ENCODE measurements at places on chromosomes 11 and 22.

DNA sequence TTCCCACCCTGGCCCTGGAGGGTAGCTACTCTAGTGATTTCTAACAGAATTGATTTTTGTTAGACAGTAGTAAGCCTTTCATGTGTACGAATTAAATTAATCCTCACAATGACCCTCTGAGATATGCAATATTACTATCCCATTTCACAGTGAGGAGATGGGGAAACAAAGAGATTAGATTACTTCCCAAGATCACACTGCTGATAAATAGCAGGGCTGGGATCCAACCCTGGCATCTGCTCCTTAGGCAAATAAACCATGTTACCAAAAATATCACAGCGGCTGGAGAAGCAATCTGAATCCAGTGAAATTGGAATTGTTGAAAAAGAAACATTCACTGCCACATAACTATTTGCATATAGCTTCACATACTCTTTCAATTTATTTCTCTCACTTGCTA lies 12.8 kb upstream of the CAVIN3 start:
- no peak for DNase-seq

DNA sequence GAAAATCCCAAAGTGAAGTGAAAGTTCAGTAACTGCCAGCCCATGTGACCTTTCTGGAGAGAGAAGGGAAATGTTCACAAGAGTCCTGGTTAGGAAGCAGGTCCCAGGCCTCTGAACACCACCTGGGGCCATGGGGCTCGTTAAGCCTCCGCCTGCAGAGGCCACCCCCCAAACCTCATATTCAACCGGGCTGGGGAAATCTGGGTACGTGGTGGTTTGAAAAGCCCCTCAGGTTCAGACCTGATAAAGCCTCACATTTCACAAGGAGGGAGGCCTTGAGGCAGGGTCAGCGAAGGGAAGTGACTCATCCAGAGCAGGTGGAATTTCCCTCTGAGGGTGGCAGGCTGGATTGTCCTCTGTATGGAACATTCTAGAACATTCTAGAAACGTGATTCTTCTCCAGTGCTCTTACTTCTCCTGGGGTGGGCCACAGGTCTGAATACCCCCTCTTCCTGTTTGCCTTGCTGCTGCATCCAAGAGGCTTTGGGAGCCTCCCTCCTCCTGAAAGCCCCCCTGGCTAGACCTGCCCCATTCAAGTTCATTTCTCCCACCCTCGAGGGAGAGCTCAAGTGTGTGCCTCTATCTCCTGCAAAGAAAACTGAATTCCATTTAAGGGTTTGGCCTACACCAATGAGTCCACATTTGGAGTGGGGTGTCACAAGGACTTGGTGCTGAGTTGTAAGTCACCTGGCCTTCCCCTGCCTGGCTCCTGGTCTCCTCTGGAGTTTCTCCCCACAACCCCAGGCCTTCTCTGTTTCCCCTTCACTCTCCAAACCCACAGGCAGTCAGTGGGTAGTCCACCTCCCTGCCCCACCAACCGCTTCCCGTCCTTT lies 6.3 kb downstream of the FXYD2 start:
- no peak for DNase-seq

GRCh38 chr11:78009062-78009461 lies 14.0 kb downstream of the KCTD14 start:
- no peak for DNase-seq

DNA sequence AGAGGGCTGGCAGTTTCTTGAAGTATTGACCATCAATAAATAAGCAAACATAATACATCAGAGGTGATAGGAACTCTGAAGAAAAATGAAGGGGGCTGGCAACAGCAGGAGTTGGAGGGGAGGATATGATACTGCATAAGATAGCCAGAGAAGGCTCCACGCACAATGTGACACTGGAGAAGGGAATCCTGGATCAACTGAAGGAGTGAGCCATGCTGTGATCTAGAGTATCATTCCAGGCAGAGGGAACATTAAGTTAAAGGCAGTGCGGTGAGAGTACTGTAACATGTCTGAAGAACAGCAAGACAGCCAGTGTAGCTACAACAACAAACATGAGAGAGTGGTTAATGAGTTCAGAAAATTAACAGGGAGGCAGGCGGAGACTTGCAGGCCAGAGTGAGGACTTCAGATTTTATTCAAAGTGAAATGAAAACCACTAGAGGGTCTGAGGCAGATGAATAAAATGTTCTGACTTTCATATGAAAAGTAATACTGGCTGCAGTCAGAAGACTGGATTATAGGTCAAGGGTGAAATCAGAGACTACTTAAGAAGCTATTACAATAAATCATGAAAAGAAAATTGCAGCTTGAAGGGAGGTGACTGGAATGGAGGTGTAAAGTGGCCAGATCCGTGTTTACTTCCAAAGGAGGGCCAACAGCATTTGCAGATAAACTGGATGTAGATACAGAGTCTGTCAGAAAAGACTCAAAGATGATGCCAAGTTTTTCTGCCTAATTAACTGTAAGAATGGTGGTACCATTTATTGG lies 49.4 kb downstream of the RRAS2 start:
- no peak for DNase-seq

DNA sequence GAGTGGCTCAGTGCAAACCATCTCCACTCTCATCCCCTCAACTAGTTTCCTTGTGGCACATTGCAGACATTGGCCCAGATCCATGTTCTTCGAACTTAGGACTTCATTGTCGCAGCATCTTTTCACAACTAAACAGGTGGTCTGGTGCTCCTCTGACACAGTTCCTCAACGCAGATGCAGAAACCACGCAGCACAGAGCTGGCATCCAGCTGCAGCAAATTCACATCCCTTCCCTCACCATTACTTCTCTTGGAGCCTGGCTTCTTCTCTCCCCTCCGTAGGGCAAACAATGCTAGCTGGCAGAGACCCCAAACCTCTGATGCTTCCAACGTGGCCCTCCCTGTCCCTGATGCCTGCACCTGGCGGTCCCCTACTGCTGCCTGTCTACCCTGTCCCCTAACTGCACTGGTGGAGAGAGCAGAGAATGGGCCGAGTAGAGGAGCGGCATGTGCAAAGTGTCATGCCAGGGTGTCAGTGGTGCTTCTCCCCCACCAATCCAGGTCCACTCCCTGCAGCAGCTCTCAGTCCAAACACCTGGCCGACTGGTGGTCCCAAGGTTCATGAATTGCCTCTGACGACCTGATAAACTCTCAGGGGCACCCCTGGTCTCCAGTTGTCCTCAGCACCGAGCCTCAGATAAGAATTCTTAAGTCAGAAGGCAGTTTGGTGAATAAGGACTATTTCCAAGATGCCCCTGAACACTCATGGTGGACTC lies 18.1 kb downstream of the TMPRSS13 start:
- DNase-seq: no peak

GRCh38 chr11:24872186-24872585 lies 375.3 kb downstream of the LUZP2 start:
- DNase-seq: no peak

Measured in HS-27A (cell line).